ENCODE measurements at places on chromosomes 1 and 21. TPM values are rescaled to one million over a fixed set of nuclear protein-coding genes. Genes with fewer than 3 reads are reported as not detected.

CD52 gene
- total RNA-seq = 30.8 TPM

GBP6 gene
- not detected for total RNA-seq

TMEM61 gene
- total RNA-seq = 7.0 TPM

GRCh38 chr1:214312530-214313051 is 31.6 kb downstream of the SMYD2 start:
- no peak overlapping the region for H3K27ac ChIP-seq
- no peak for DNase-seq
- H3K27me3 ChIP-seq = no peaks in the 10 kb centered on the region
- no peak overlapping the region for H3K4me3 ChIP-seq
- H3K36me3 ChIP-seq = no peaks in the 10 kb centered on the region

GRCh38 chr1:61391730-61392129 is 309.4 kb downstream of the NFIA start:
- H3K27me3 ChIP-seq = no peaks in the 10 kb centered on the region
- H3K4me3 ChIP-seq = no peak overlapping the region
- no peak for DNase-seq

GRCh38 chr1:179677882-179678281 is 65.2 kb upstream of the FAM163A start:
- no peak overlapping the region for H3K4me3 ChIP-seq
- no peaks in the 10 kb centered on the region for H3K27me3 ChIP-seq
- H3K4me1 ChIP-seq = no peaks in the 10 kb centered on the region
- no peaks in the 10 kb centered on the region for H3K36me3 ChIP-seq

All from kidney (tissue), 22 donors.